ENCODE measurements at places on chromosomes 3 and 15.

DNA sequence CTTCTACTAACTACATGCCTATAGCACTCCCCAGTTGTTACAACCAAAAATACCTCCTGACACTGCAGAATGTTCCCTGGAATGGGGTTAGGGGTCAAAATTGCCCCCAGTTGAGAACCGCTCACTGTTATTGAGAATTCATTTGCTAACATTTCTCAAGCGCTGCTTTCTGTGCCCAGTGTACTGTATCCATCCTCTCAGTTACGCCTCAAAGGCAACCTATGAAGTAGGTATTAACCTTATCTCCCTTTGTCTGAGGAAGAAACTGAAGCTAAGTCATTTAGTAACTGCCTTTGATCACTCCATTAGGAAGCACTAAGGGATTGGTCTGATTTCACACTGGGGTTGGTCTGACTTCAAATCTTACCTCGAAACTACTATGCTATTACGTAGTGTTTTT is 70.1 kb downstream of the CADPS start:
- H3K4me3 ChIP-seq: no peak overlapping the region
- H3K36me3 ChIP-seq: no peaks in the 10 kb centered on the region
- no peak for DNase-seq
- H3K4me1 ChIP-seq: no peaks in the 10 kb centered on the region

DNA sequence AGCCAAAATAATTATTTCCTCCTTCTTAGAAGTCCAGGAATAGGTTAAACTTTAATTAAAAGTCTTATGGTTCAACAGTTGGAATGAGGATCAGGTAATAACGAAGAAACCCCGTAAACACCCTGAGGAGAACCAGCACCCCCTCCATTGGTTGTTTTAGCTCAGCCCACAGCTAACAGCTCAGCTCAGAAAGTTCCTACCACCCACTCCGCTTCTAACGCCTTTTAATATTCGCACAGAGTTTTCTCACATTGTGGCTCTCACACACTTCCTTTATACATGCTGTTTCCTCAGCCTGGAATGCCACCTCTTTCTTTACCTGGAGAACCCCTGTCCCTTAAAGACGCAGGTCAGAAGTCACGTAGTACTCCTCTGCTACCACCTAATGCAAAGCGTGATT is 17.0 kb downstream of the CX3CR1 start:
- no peaks in the 10 kb centered on the region for H3K36me3 ChIP-seq
- H3K4me3 ChIP-seq: no peak overlapping the region
- H3K27ac ChIP-seq: peak overlapping the region; percentile 82
- peaks cover 10% of the 10 kb centered on the region for H3K27me3 ChIP-seq
- no peak for DNase-seq
- H3K4me1 ChIP-seq: peaks cover 20% of the 10 kb centered on the region

DNA sequence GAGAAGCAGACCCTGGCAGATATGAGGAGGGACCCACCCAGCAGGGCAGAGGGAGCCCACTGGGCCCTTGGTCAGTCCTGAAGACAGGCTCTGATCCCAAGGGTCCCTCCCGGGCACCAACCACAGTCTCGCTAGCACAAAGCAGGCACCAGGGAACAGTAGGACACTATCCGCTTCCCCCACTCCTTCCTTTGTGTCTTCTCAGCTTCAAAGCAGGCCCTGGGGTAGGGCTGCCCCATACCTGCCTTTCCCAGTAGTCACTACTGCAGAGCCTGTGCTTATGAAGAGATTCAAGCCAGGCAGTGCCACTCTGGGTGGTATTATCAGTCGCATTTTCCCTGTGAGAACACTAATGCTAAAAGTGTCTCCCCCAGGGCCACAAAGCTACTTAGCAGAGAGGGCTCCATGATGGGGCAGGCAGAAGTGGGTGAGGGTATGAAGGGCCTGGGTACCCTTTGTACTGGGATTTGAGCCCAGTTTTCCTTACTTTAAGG is 32.7 kb downstream of the SRPRB start:
- no peaks in the 10 kb centered on the region for H3K36me3 ChIP-seq
- H3K27me3 ChIP-seq: peaks cover 8% of the 10 kb centered on the region
- H3K27ac ChIP-seq: no peak overlapping the region
- no peak overlapping the region for H3K4me3 ChIP-seq
- no peak for DNase-seq

- no peak overlapping the region for H3K4me3 ChIP-seq
- no peak overlapping the region for H3K27ac ChIP-seq
- peaks cover 7% of the 10 kb centered on the region for H3K27me3 ChIP-seq
- no peak for DNase-seq
- H3K36me3 ChIP-seq: no peaks in the 10 kb centered on the region
- no peaks in the 10 kb centered on the region for H3K4me1 ChIP-seq
Observed at GRCh38 chr3:62589078-62589477, 215.7 kb upstream of the FEZF2 start.

- H3K4me3 ChIP-seq: no peak overlapping the region
- no peaks in the 10 kb centered on the region for H3K4me1 ChIP-seq
- DNase-seq: no peak
- H3K36me3 ChIP-seq: no peaks in the 10 kb centered on the region
Observed at GRCh38 chr3:14278799-14279625, 100.4 kb downstream of the LSM3 start.

DNA sequence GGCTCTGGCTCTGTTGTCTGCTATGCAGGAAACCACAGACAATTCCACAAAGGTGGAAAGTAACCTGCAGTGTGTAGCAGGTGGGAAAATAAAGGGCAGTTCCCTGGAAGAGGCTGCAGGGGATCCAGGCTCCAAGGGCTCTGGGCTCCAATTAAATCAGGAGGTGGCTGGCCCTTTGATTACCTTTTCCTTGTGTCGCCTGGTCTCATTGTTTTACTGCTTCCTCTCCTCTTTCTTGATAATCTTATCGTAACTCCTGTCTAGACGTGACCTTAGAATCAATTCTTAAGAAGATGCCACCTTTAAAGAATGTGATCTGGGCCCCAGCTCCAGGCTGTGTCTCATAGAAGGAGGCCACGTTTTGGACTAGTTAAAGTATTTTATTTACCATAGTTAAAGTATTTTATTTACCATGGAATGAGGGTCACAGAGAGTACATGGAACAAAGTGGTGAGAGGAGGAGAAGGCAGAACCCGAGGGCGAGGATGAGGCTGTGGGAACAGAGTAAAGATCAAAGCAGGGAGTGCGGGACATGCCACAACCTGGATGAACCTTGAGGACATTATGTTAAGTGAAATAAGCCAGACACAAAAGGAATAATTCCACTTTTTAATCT is 237.5 kb upstream of the STT3B start:
- DNase-seq: no peak
- H3K4me1 ChIP-seq: peaks cover 5% of the 10 kb centered on the region

DNA sequence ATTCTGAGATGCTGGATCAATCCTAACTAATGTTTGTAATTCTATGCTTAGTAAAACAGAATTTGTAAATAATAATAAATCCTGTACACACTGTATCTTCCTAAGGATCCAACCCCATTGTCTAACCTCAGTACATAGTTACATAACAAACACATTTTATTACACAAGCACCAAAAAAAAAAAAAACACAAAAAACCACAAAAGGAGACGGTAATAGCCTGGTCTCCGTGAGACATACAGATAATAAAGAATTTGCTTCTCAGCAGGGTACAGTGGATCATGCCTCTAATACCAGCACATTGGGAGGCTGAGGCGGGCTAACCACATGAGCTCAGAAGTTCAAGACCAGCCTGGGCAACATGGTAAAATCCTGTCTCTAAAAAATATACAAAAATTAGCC is 558.7 kb downstream of the MAGI1 start:
- no peaks in the 10 kb centered on the region for H3K36me3 ChIP-seq
- H3K4me3 ChIP-seq: no peak overlapping the region
- H3K27ac ChIP-seq: no peak overlapping the region

GRCh38 chr15:56568466-56569167 is 103.7 kb upstream of the MNS1 start:
- no peak overlapping the region for H3K4me3 ChIP-seq
- no peaks in the 10 kb centered on the region for H3K4me1 ChIP-seq
- no peak overlapping the region for H3K27ac ChIP-seq
- H3K27me3 ChIP-seq: peaks cover 23% of the 10 kb centered on the region
- no peak for DNase-seq
- no peaks in the 10 kb centered on the region for H3K36me3 ChIP-seq

GRCh38 chr15:89174476-89174875 is 46.9 kb downstream of the RLBP1 start:
- peaks cover 42% of the 10 kb centered on the region for H3K36me3 ChIP-seq
- H3K27me3 ChIP-seq: no peaks in the 10 kb centered on the region
- DNase-seq: no peak
- peak overlapping the region; percentile 44 for H3K27ac ChIP-seq
- peaks cover 4% of the 10 kb centered on the region for H3K4me1 ChIP-seq

GRCh38 chr3:149339931-149340309 is 6.5 kb upstream of the TM4SF18 start:
- H3K4me3 ChIP-seq: no peak overlapping the region
- no peak overlapping the region for H3K27ac ChIP-seq
- H3K4me1 ChIP-seq: no peaks in the 10 kb centered on the region

GRCh38 chr15:96331144-96331944 is 844 bp downstream of the NR2F2 start:
- peaks cover 13% of the 10 kb centered on the region for H3K4me1 ChIP-seq
- no peak for DNase-seq
- H3K4me3 ChIP-seq: peak overlapping the region; percentile 84
- H3K36me3 ChIP-seq: peaks cover 23% of the 10 kb centered on the region

DNA sequence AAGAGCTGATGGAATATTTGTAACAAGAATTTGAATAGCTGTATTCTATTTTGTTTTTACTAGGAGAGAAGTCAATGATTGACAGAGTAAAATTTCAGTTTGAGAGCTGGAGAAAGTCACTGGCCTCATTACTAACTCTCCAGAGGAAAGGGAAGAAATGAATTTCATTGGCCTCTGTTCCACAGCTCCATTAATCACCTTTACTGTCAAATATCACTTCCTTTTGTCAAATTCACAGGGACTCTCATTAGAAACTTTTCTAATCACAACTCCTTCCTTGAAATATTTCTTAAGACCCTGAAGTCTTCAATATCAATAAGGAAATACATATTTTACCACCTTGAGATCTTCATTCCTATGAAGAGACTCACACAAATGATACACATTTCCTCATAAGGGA is 379.9 kb upstream of the RASGRP1 start:
- H3K4me1 ChIP-seq: no peaks in the 10 kb centered on the region
- no peak overlapping the region for H3K4me3 ChIP-seq
- H3K27me3 ChIP-seq: peaks cover 7% of the 10 kb centered on the region
- no peak for DNase-seq
- H3K27ac ChIP-seq: no peak overlapping the region

DNA sequence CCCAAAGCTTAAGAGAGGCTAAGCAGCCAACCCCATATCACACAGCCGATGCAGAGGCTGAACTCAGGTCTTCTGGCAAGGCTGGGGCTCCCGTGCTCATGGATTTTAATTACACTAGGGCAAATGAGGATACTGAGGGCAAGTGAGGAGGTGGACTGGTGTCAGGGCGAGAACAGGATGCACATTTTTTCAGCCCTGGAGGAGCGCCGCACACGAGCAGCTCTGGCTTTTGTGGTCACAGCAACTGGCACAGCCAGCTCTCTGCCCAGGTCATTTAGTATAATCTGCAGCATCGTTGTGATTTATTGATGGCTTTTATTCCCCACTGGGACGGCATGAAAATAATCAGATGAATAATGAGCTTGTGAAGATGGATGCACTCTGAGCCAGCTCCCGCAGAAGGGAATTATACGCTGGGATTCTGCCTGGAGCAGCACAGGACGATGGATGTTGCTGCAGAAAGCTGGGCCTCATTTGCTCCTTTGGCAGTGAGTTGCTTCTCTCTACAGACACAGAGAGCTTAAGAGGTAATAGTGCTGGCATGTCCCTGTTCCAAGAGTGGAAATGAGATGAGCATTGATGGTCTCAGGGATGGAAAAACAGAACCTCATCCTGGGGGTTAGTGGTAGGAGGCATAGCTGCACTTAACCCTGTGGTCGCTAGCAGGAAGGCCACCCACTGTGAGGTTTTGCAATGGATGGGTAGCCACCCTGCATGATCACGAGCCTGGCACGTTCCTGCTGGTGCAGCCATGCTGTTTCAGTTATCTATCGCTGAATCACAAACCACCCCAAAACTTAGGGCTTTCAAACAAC is 135.4 kb downstream of the UACA start:
- DNase-seq: no peak
- no peak overlapping the region for H3K4me3 ChIP-seq
- peaks cover 17% of the 10 kb centered on the region for H3K27me3 ChIP-seq
- H3K4me1 ChIP-seq: peaks cover 8% of the 10 kb centered on the region
- no peaks in the 10 kb centered on the region for H3K36me3 ChIP-seq

- no peak overlapping the region for H3K4me3 ChIP-seq
- DNase-seq: no peak
- no peaks in the 10 kb centered on the region for H3K36me3 ChIP-seq
- no peak overlapping the region for H3K27ac ChIP-seq
- no peaks in the 10 kb centered on the region for H3K4me1 ChIP-seq
- H3K27me3 ChIP-seq: peaks cover 21% of the 10 kb centered on the region
Observed at GRCh38 chr3:109460961-109461360, 123.6 kb upstream of the DPPA4 start.

DNA sequence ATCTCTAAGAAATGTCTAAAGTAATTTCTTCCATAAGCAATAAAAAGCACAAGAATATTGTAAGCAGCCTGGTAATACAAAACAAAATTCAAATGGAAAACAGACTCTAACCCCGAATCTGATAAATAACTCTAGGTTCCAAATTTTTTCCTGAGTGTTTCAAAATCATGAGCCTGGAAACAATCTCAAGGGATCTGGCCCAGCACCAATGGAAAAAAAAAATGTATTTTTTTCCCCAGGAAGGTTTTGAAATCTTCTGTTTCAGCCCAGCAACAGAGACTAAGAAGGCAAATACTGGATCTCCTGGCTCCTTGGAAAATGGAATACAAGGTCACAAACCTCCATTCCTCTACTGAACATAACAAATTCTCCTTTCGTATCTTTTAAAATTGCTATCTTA is 13.0 kb downstream of the TBC1D2B start:
- no peak for DNase-seq
- no peak overlapping the region for H3K27ac ChIP-seq
- no peak overlapping the region for H3K4me3 ChIP-seq
- H3K36me3 ChIP-seq: no peaks in the 10 kb centered on the region
- H3K4me1 ChIP-seq: peaks cover 23% of the 10 kb centered on the region

DNA sequence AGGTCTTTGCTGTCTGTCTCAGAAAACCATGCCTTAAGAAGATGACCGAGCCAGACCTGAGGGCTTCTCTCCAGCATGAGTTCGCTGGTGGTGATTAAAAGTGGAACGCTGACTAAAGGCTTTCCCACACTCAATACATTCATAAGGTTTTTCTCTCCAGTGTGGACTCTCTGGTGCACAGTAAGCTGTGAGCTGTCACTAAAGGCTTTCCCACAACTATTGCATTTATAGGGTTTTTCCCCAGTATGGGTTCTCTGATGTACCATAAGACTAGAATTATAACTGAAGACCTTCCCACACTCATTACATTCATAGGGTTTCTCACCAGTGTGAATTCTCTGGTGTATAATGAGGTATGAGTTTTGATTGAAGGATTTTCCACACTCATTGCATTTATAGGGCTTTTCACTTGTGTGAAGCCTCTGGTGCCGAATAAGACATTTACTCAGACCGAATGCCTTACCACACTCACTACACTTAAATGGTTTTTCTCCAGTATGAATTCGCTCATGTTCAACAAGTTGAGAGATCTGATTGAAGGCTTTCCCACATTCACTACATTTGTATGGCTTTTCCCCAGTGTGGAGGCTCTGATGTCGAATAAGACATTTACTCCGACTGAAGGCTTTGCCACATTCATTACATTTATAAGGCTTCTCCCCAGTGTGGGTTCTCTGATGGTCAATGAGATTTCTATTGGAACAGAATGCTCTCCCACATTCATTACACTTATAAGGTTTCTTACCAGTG is 21.9 kb upstream of the ZNF445 start:
- H3K4me1 ChIP-seq: peaks cover 8% of the 10 kb centered on the region
- H3K36me3 ChIP-seq: peaks cover 90% of the 10 kb centered on the region
- DNase-seq: no peak
- no peaks in the 10 kb centered on the region for H3K27me3 ChIP-seq
